SK-N-SH (cell line): ENCODE measurements at places on chromosomes 2 and 18.

- DNase-seq, result no peak
Observed at GRCh38 chr2:113769555-113769954, 13.1 kb upstream of the SLC35F5 start.

DNA sequence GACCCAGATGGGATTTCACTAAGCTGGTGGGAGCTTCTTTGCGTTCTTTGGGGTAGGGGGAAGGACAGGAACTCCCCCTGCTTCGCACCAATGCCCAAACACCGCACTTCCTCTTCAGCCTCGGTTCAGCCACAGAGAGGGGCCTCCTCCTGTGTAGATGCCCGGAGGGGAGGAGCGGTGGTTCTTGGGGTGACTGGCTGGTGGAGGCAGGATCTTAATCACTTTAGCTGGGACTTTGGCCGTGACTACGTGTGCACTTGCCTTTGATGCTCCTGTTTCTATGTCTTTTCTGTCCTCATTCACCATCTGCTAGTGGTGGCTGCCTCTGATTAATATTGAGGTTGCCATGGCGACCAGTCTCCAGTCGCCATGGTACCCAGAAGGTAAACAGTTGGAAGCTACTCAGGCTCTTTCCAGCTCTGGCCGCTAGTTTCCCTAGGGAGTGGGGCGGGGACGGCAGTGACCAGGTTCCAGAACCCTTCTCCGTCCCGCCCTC lies 1.9 kb downstream of the CNGA3 start:
- peak; percentile 28 for DNase-seq

- DNase-seq, result no peak
Observed at GRCh38 chr2:67486041-67486796, 89.1 kb downstream of the ETAA1 start.

- DNase-seq, result no peak
Observed at GRCh38 chr2:9410108-9410507, 13.2 kb downstream of the ITGB1BP1 start.

- DNase-seq, result no peak
Observed at GRCh38 chr2:71721362-71721665, 268.0 kb downstream of the DYSF start.

GRCh38 chr18:76454418-76454817 lies 40.6 kb downstream of the ZNF516 start:
- DNase-seq, result no peak

DNA sequence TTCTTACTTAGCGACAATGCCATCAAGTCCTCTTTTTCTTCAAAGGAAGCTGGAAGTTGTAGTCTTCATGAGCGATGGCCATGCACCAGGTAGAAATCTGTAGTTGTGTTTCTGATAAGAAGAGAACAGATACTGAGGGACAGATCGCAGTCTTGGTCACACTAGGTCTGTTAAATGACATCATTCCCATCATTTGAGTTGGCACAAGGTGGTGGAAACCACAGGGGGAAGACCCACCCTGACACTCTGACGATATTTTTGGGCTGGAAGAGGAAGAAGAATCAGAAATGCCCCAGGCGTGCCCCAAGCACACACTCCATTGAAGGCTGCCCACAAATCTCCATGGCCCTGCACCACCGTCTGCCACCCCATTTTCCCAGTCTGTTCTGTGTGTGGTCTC lies 89.0 kb upstream of the BOD1L2 start:
- no peak for DNase-seq

- peak; percentile 5 for DNase-seq
Observed at GRCh38 chr2:97355887-97356286, 233.8 kb downstream of the ANKRD36B start.

- DNase-seq, result no peak
Observed at GRCh38 chr2:177573120-177573519, 180.5 kb downstream of the AGPS start.

- DNase-seq, result no peak
Observed at GRCh38 chr18:28905509-28905908, 728.6 kb upstream of the CDH2 start.

DNA sequence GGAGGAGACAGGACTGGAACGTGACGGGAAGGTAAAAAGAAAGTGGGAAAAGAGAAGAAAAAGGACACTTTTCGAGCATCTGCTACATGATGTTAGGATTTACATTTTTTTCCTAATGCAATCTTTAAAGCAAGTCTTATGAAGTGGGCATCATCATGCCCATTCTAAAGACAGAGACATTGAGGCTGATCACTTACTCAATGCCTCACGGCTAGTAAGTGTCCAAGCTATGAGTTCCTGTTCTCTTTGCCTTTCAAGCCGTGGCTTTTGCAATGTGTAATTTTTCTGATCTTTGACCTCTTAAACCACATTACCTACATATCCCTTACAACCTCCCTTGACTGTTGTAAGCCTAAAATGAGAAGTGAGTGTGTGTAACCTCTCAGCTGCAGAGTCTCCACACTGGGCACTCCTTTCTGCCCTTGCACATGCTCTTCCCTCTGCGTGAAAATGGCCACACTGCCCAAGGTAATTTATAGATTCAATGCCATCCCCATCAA lies 649.2 kb downstream of the RNF144A start:
- no peak for DNase-seq

- DNase-seq, result no peak
Observed at GRCh38 chr18:75106746-75107145, 102.2 kb downstream of the PTGR3 start.

- no peak for DNase-seq
Observed at GRCh38 chr2:135980434-135981079, 4.9 kb downstream of the DARS1 start.

GRCh38 chr2:239012936-239013677 lies 165.2 kb downstream of the TWIST2 start:
- no peak for DNase-seq

DNA sequence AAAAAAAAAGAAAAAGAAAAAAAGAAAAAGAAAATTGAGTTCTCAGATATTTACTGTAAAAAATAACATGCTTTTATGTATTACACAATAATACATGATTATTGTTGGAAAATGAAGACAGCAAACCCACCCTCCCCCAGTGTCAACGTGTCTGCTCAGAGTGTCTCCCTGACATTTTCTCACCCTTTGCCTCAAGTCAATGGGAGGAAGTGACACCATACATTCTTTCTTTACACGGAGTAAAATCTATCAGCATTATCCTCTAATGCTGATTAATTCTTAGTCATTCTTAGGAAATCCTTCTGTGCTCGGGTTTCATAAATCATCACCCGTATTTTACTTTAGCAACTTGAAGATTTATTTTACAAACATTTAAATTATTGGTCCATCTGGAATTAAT lies 32.0 kb downstream of the CTAGE1 start:
- DNase-seq, result no peak

DNA sequence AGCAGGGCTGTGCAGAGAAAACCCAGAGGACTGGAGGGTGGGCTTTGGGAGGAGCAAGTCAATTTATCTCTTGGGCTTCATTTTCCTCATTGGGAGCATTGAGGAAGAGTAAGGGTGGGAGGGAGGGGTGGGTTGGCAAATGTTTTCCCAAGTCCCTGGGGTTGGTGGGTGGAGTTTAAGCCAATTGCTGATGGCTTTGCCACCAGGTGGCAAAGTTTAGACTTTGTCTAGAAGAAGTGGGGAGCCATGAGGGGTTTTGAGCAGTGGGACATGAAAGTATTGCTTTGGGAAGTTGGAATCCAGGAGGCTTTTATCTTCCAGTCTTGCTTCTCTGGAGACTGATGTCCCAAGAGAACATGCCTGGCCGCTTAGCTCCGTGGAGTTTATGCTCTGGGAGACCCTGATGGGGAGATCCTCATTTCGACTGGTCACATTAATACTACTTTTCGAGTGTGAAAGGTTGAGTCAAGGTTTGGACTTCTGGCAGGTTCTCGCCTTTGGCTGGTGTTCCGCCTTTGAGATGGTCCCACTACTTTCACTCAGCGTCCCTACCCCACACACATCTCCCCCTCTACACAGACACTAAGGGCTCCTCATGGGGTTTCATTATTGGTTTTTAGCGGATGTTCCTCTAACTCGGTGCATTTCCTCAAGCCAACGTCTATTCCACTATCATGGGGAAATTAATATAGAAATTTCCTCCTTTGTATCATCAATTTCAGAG lies 126.7 kb downstream of the PRKCE start:
- DNase-seq, result no peak

DNA sequence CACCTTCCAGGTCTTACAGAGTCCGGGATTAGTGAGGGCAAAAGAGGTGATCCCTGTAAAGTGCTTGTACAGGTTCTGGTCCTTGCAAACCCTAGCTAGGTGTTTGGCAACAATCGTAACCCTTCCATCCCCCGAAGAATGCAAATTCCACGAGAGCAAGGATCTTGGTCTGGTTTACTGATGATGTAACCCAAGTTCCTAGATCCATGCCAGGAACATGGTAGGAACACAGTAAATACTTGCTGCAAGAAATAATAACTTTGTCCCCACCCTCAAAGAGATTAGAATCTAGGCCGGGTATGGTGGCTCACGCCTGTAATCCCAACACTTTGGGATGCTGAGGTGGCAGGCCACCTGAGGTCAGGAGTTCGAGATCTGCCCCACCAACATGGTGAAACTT lies 6.8 kb upstream of the NEU2 start:
- DNase-seq, result no peak

DNA sequence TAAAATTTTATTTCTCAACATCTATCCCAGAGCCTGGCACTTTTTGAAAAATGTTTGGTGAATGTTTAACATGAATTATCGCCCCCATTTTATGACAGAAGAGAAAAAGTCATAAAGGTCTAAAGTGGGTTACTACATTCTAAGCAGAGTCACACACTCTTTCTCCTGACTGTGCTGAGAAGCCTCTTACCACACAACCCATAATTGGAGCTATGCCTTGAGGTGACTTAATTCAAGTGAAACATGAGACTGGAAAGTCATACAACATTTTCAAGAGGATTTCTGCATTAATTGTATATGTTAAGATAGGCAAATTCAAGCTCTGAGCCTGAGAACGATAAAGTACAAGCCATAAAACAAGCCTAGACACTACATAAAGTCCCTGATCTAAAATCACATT lies 3.1 kb upstream of the DSEL start:
- DNase-seq, result no peak

- DNase-seq, result no peak
Observed at GRCh38 chr18:62935994-62936393, 220.7 kb downstream of the PHLPP1 start.

GRCh38 chr2:105641389-105641811 lies 103.3 kb upstream of the NCK2 start:
- peak; percentile 85 for DNase-seq

DNA sequence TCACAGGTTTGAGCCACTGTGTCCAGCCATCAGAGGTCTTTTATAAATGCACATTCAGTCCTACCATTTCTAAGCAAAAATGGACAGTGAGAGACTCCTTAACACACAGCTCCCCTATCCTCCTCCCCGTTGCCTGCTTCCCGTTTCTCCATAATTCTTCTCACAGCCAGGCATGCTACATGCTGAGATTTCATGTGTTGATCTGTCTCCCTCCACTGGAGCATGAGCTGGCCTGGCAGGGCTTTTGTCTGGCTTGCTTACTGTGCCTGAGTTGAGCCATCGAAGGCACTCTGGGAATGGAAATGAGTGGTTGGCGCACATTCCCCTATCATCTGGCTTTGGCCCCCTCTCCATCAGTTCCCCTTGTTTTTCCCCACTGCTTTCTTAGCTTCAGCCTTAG lies 413.5 kb downstream of the PTPRM start:
- no peak for DNase-seq

- DNase-seq, result no peak
Observed at GRCh38 chr2:235876099-235876679, 292.0 kb downstream of the GBX2 start.

DNA sequence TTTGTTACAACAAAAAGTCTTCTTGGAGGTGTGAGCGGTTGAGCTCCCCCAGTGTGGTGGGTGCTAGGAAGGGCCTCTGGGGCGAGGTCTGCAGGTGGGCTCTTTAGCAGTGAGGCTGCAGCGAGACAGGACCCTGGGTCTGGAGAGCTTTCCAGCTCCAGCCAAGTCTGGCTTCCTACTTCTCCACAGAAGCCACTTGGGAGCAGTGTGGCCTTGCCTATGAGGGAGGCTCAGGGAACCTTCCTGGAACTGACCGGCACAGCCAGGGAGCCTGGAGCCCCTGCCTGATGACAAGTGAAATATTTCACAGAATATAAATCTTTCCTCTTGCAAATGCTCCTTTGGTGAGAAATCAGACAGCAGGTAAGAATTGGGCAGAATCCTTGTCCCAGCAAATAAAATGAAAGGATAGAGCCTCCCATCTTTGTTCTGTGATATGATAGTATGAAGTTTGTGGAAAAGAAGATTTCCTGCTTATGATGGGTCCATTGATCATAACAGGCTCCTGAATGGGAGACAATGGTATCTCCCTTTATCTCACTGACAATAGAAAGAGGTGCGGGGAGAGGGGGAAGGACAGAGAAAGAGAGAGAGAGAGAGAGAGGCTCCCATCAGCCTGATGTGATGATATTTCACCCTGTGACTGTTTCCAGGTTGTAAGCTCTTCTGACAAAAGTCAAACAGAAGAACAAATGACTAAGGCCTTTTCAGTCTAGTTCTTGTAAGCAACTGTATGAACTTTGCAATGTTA lies 289.8 kb upstream of the SPRED2 start:
- DNase-seq, result peak; percentile 61

DNA sequence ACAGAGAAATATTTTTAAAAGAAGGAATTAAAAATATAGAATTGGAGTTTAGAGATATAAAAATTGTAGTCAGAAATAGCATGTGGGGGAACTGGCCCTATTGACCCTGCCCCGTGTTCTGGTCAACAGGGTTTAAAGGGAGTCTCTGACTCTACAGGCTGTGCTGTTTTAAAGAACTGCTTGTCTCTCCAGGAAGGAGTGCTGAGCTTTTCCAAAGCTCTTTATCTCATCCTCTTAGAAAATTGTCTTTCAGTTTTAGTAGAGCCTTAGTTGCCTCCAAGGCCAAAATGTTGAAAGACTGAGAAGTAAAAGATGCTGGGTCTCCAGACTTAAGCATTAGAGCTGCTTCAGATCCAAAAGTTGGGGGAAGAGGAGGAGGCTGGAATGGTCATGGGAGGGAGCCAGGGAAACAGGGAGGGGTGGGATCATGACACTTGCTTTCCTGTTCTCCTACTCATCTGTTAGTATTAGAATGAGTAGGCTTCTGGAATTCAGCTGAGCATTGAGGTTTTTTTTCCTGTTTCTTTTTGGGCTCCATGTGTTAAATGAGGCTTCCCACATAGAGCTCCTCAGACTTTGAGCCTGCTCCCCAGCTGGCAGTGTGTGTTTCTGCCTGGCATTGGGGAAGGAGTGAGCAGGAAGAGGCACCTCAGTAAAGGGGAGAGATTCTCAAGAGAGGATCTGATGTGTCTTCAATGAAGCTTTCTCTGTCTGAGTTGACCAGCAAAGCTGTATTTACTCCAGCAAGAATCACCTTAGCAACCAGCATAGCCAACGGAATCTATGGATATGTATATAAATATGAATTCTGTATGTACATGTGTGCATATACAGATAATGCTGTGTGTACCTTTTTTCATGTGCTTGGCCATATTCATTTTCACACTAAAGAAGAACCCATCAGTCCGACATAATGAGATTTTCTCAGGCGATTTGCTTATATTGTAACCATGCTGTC lies 186.8 kb upstream of the FBXO11 start:
- no peak for DNase-seq

GRCh38 chr2:15058015-15058720 lies 425.7 kb downstream of the LRATD1 start:
- DNase-seq, result no peak

DNA sequence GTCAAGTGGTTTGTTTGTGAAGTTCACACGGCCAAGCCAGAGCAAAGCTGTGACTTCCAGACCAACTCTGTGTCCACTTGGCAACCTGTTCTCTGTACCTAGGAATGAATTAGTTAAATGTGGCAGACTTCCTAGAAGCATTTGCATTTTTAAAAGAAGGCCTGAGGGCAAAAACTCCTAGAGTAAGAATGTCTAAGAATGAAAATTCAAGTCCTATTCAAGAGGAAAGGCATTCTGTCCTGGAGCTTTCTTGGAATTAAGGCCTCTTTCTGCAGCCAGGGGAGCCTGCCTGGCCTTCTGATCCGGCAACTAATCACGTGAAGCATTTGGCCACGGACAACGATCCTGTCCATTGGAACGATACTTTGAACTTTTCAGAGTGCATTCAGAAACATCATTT lies 155.0 kb downstream of the SETBP1 start:
- no peak for DNase-seq
